CD8-positive, alpha-beta memory T cell (primary cell): ENCODE measurements at places on chromosomes 5 and 9. TPM values are rescaled to one million over a fixed set of nuclear protein-coding genes. Genes with fewer than 3 reads are reported as not detected.

TEX53 gene
- total RNA-seq, result not detected

ABLIM3 gene
- not detected for total RNA-seq

C1QTNF2 gene
- not detected for total RNA-seq

TARS1 gene
- 234 TPM for total RNA-seq

AK8 gene
- not detected for total RNA-seq

CDKN2A gene
- 3.9 TPM for total RNA-seq

GRCh38 chr5:67094476-67095300 lies 101.9 kb downstream of the CD180 start:
- DNase-seq, result no peak

- DNase-seq, result no peak
These were observed 32.4 kb downstream of the RAB24 start for GRCh38 chr5:177271113-177271512.

GRCh38 chr9:2726650-2727340 lies 9.5 kb downstream of the KCNV2 start:
- DNase-seq, result no peak
